ENCODE measurements at places on chromosomes 4 and X.

GRCh38 chr4:56222514-56222913 lies 164.8 kb downstream of the AASDH start:
- DNase-seq = no peak

- DNase-seq = no peak
These were observed 95.1 kb downstream of the TMEM47 start for GRCh38 chrX:34562006-34562405.

- no peak for DNase-seq
These were observed 19.4 kb upstream of the YTHDC1 start for GRCh38 chr4:68369142-68369805.

DNA sequence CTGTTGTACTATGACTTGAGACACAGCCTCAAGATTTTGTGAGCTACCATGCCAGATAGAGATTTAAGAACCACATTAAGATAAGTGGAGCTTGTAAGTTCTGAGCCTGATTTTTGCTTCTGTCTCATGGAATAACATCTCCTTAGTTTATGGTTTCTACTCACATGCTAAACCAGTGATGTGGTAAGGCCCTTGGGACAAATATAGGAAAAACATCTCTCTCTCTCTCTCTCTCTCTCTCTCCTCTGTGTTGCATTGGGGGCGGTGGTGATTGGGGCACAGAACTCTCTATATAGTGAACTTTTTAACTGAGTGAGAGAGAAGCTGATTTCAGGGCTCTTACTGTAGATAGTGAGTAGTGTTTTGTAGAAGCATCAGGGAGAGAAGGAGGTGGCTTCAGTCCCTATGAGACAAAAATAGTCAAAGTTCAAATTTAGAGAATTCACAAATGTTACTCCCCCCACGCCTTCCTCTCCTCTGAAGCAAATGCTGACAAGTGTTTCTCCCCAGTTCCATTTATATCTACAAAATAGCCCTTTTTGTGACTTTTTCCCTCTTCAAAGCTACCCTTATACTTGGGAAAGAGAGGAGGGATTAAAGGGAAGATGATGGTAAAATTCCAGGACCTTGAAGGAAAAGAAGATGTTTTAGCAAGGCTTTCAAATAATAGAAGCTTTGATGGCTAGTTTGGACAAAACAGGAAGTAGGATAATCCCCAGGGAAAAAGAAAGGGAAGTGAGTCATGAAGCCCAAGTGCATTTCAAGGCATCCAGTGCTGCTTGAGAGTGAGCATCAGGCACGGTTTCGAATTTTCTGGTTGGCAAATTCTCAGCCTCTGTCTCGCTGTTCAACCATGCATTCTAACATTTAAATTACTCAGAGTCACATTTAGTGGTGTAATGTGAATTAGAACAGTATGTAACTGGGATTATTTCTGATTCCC lies 134.3 kb upstream of the AP1S2 start:
- DNase-seq = no peak

- no peak for DNase-seq
These were observed 250.8 kb downstream of the C4orf33 start for GRCh38 chr4:129346734-129347133.

DNA sequence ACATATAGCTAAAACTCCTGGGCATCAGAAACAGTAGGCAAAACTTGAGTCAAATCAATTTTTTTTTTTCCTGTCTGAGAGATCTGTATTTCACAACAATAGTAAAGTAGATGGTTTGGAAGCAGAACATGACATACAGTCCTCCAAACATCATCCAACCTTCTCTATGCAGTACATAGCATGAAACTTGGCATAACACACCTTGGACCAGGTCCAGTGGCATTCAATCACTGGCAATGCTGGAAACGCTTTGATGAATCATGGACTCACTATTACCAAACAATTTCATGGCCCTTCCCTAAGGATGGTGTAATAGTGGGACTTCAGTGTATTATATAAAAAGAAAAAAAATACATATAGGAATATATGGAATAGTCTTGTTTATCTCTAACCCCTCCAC lies 154.6 kb downstream of the FMR1NB start:
- no peak for DNase-seq

GRCh38 chr4:123750044-123750443 lies 353.4 kb downstream of the SPRY1 start:
- DNase-seq = no peak

DNA sequence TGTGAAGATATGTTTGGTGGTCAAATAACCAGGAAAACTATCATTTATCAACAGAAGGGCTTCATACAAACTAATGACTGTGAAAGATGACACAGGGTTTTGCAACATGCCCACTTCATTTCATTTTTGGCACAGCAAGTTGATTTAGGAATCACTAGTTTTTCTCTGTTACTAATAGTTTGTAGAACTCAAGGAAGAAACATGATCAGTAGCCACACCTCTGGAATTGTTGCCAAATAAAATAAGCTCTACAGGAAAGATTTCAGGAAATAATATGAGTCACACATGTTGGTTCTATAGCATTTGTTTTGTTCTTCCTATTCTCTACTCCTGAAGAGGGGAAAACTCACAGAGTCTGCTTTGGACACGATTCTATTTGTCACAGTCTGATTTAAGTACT lies 255.4 kb downstream of the TLL1 start:
- DNase-seq = no peak

DNA sequence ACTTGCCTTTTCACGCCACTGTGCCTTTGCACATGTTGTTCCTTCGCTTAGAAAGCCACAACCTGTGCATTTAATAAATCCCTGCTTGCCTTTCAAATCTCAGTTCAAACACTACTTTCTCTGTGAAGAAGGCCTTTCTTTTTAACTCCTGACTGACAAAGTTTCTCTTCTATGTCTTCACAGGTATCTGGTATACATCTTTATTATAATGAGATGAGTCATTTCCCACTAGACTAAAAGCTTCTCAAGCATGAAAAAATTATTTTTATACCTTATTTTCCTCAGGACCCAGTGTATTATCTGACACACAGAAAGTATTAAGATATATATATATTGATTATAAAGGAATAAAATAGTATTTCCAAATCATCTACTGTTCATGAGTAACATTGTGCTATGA lies 189.9 kb downstream of the TBCK start:
- no peak for DNase-seq

DNA sequence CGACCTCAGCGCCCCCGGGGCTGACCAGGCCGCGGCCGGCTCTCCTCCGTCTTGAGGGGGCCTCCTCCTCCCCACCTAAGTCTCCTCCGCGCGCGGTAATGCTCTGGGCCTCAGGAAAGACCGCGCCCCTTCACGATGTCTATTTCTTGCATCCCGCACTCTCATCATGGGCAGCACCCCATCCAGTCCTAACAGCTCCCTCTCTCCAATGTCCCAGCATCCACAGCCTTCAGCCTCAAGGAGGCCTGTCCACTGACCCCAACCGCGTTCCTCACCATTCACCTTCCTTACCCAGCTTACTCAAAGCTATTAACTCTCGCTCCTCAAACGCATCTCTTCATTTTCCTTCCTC lies 77.5 kb downstream of the MAGED4 start:
- DNase-seq = no peak

- DNase-seq = no peak
These were observed 82.8 kb downstream of the LNX1 start for GRCh38 chr4:53508446-53508845.

GRCh38 chr4:160864253-160864652 lies 1299.5 kb downstream of the FSTL5 start:
- no peak for DNase-seq

GRCh38 chrX:16119353-16120220 lies 3.8 kb upstream of the GRPR start:
- DNase-seq = no peak

DNA sequence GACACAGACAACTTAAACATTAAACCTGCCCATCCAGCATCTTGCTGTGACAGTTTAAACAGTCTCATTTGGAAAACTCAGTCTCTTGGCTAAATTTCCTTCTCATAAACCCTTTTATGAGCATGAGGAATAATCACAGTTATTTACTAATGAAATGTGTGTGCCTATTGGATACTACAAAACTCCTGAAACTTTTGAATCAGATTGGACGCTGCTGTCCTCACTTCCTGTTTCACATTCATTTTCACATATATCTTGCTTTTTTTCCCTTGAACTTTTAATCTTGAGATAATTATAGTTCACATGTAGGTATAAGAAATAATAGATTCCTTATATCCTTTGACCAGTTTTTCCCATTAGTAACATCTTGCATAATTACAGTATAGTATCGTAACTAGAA lies 111.7 kb downstream of the CDKL5 start:
- no peak for DNase-seq

DNA sequence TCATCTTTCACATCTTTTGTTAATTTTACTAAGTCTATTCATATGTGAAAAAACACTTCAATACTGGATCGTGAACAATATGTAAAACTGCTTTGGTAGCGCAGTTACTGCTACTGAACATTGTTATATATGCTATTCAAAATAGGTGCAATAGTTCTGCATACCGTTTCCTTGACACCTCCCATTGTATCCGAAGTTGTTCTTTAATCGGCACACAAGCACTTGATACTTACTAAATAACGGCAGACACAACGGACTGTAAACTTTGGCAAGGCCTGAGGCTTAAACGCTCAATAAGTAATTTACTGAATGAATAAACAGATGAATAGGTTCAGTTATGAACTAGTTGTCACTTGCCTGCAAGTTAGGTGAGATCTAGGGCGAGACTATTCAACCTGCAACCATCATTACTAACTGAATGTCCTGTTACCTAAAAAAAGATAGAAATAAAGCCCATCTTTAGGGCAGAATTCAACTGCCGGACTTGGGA lies 620 bp downstream of the ANAPC10 start:
- no peak for DNase-seq

GRCh38 chr4:75892508-75892907 lies 9.7 kb downstream of the PPEF2 start:
- DNase-seq = no peak

DNA sequence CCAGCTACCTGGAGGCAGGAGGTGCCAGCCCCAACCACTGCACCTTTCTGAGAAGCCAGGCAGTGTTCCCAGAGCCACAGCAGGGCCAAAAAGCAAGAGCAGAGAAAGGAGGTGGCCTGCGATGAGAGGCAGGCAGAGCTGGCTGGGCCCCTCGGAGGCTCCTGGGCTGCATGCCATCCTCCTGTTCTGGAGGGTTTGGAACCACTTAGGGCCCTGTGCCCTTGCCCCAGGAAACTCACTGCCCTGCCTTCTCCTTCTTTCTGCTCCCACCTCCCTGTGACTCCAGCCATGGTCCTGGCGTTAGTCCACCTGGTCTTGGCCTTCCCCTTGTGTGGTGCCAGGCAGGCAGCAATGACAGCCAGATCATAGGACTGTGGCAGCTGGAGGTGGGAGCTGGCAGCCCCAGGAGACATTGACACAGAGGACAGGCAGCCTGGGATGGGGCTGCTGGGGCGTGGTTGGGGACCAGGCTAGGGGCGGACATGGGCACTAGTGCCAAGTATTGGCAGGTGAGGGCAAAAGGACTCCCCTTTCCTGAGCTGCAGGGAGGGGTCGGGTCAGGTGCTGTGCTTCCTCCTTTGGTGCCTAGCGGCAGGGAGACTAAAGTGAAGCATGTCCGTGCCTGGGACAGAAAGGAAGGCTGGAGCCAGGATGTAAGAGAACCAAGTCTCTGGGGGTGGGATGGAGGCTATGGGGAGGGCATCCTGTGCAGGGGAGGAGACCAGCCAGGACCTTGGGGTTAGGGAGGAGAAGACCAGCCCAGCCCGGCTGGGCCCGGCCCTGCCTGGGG lies 1.4 kb downstream of the APLN start:
- DNase-seq = no peak

DNA sequence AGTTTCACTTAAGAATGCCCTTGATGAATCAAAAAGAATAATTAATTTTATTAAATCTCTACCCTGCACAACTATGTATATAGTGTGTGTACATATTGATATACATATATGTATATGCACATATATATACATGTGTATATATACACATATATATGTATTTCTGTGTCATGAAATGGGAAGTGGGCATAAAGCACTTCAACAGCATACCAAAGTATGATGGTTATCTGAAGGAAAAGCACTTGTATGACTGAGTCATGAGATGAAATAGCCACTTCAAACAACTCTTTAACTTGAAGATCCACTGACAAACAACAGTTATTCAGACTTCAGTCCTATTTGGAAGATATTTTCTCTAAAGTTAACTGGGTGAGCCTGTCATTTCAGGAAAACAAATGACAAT lies 16.3 kb downstream of the RNF128 start:
- DNase-seq = no peak

DNA sequence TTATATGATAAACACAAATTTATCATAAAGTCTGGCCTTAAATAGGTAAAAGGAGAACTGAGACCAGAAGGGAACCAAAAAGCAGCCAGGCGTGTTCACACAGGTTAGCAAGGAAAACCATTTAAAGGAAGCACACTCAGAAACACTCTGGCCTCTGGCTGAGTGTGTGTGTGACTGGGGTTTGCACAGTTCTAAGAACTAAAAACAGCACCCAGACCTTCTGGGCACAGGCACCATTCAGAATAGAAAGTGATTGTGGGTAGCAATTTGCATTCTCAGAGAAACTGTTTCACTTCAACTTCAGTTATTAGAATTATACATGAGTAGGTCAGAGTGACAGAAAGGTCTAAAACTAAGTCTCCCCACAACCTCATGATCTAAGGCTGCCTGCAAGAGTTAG lies 10.0 kb downstream of the GPR82 start:
- DNase-seq = no peak

DNA sequence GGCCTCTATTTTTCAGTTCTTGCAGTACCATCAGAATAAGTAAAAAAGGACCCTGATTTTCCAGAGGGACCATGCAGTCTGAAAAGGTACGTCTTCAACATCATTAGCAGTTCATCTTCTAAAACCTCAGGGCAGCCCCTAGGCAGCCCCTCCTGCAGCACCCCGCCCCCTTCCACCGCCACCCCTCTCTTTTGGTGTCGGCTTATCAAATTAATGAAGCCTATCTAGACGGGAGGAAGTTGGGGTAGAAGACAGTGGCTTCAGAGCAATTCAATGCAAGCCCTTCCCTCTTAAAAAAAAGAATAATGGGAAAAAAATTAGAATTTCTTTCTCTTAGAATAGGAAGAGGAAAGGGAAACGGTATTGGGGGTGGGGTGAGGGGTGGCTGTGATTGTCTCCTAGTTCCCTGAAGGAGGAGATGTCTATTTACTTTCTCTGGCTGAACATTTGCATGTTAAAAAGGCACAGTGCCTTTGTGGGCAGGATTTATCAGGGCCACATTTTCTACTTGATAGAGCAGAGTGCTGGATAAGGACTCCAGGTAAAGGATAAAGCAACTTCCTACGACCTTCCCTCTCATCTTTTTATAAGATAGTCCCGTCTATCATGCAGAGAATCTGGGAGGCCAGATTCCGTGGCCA lies 159.4 kb downstream of the MGST2 start:
- no peak for DNase-seq

DNA sequence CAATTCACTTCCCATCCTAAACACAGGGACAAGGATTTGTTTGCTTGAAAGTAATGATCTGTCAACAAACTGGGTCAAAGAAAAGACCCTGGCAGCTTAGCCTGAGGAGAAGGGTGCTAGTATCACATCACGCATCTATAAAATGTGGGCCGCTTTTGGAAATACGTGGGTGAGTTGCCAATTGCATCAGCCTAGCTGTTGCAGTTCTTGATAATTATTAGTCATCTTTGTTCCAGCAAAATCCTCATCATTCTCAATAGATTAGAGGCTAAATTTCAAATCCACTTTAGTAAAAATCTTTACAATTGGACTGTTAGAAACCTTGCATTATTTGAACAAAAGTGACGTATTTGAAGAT lies 33.6 kb upstream of the TAPT1 start:
- DNase-seq = no peak

GRCh38 chr4:183601381-183601780 lies 57.6 kb downstream of the RWDD4 start:
- no peak for DNase-seq
